Astrocyte of the hippocampus (primary cell): ENCODE measurements at places on chromosomes 2 and 18.

- DNase-seq, result peak; percentile 2
Measured at GRCh38 chr18:70107091-70107490, 98.4 kb downstream of the RTTN start.

DNA sequence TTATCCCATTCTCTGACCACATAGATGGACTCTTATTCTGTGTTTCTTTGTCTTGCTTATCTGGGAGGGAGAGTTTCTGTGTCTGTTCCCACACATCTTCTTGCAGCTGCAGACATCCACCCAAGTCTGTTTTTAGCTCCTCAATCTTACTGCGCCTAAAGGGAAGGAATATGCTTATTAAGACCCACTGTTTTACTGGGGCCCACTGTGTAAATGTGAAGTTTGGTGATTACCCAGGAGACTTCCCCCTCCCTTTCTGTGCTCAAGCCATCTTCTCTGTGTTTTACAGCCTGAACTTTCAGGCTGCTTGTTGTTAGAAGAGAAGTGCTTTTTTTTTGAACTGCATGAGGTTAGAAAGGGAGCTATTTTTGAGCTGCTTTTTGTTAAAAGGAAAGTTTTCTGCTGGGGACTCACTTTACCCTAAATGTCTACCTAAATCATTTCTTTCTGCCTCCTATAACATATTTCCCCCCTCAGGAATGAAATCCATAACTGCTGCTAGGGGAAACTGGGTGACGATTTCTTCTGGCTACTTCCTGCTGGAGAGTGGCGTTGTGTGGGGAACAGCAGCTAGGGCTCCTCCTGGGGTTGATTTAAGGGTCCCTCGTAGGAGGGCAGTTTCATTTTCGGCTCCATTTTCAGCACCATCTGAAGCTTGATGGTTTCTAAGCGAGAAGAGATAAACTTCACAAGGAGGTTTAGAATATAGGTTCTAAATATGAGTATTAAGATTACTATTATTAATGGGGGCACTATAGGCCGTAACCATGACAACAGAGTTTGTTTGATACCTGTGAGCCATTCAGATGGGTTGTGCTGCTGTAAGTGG lies 39.5 kb upstream of the GMCL1 start:
- DNase-seq, result peak; percentile 41

DNA sequence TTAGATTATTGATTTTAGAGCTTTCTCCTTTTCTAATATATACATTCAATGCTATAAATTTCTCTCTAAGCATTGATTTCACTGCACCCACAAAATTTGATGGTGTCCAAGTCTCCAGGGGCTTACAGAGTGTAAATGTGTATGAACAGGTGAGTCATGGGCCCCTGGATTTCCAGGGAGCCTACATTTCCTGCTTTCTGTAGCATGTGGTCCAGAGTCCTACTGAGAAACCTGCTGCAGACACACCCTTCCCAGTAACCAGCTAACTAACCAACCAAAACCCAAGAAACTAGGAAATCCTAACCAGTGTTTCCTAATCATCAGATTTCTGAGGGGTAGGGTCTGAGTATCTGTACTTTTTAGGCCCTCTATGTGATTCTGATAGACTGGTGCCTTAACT lies 39.5 kb upstream of the TANC1 start:
- DNase-seq, result no peak

DNA sequence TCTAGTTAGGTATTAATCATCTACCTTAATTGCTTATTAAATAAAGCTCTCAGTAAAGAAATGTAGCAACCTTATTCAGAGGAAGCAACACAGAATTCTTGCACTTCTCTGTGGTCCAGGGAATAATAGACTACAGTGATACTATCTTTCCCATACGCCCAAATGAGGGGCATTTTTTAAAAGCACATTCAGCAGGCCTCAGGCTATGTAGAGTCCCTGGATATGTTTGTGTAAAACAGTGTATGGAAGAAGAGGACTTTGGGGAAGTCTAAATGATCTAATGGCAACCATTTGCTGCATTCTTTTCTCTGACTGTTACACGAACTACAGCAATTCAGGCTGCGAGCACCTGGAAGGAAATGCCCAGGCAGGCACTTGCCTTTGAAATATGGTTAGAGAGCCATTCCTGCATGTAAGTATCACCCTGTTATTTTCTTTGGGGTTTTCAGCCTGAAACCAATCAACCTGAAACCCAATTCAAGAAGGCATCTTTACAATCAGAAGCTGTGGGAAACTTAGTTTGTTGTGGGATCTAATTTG lies 1814.7 kb upstream of the CELF4 start:
- peak; percentile 16 for DNase-seq

DNA sequence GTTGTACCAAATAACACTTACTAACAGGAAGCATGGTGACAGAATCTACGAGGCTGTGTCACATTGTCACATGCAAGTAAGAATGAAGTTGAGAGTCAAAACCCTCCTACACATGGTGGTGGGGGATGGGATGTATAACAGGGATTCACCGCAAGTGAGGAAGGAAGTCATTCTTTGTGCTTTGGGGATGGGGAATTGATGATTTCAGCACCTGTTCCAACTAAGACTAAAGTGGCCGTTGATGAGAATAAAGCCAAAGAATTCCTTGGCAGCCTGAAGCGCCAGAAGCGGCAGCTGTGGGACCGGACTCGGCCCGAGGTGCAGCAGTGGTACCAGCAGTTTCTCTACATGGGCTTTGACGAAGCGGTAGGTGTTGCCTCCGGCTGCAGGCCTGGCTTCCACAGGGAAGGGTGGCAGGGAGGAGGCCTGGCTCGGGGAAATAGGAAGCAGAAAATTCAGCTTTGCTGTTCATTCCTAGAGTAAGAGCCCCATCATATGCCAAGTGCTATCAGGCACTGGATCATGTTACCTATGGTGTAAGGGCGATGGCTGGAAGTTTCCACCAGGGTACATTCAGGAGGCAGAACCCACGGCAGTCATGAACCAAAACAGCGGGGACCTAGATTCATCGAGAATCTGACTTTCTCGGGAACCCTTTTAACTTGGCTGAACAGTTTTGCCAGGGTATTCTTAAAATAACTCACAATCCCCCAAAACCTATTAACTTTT lies 120.3 kb downstream of the UXS1 start:
- no peak for DNase-seq

DNA sequence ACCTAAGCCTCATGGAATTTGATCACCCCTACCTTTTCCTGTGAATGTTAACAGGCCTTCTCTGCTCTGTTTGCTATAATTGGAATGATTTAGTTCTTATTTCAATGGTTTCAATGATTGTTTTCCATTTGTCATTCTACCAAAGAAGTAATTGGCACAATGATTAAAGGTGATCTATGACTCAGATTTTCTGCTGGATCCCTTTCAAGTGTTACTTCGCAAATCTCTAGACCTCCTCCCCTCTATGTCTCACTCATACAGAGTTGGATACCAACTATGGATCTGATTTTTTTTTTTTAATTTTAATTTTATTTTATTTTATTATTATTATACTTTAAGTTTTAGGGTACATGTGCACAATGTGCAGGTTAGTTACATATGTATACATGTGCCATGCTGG lies 29.6 kb upstream of the FAM117B start:
- peak; percentile 13 for DNase-seq

DNA sequence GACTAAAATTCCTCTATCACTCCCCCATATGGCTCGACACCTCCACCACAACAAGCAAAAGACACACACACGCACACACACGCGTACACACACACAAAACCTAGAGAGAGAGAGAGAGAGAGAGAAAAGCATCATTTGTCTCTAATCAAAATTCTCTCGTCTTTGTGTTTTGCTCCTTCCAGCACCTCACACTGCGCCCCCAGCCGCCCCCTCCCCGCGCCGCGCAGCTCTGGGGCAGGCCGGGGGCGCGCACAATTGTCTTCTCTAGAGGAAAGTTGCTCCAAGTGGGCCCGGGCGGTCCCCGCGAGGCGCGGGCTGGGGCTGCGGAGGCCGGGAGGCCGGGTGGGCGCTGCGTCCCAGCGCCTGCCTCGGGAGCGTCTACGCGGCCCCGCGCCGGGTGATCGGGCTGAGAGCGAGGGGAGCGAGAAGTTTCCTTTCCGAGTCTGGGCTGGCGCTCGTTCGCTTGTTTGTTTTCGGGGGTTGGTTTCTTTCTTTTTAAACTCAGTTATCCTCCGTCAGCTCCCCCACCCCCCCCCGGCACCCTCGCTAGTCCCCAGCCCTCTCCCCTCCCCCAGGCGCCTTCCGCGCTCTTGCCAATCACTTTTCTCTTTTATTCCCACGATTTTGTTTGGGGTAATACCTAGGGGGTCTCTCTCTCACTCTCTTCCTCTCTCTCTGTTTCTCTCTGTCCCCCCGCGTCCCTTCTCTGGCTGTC lies 4.1 kb downstream of the ZEB2 start:
- DNase-seq, result peak; percentile 76

- DNase-seq, result peak; percentile 34
Measured at GRCh38 chr2:144512891-144513351, 7.0 kb downstream of the ZEB2 start.

DNA sequence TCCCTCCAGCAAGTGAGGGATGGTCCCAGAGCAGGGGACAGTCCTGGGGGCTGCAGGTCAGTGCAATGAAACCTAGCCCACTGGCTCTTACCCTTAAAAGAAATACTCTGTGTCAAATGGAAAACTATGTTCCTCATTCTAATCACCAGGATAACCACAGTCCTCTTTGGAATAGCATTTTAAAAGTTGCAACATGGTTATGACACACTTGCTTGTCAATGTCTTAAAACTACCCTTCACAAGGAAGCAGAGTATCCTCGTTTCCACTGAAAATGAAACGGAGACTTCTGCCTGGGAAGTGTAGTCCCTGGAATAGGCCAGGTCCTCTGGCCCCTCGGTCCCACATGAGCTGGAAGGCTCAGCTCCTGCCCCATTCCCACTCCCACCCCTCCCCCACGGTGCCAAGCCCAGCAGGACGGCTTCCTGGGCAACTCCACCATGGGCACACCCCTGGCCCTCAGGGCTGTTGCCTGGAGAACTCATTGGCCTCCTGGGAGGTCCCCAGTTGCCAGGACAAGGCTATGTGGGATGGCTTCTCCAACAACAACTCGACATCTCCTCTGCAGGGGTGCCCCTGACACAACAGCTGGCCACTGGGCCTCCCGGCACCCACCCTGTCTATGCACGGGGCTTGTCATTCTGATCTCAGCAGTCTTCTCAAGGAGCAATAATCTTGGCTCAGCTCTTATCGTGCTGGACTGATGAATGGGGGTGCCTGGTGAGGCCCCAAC lies 38.3 kb upstream of the ST3GAL5 start:
- DNase-seq, result no peak

GRCh38 chr2:47076586-47077441 lies 78.3 kb downstream of the STPG4 start:
- peak; percentile 98 for DNase-seq
